ENCODE measurements at places on chromosomes 2 and 18. TPM values are rescaled to one million over a fixed set of nuclear protein-coding genes. Genes with fewer than 3 reads are reported as not detected.

TMEM169 gene
- total RNA-seq = 0.17 TPM

SPC25 gene
- total RNA-seq = not detected

CHST9 gene
- total RNA-seq = 4.8 TPM

CDCA7 gene
- 0.83 TPM for total RNA-seq

VSNL1 gene
- total RNA-seq = 26.3 TPM

DNA sequence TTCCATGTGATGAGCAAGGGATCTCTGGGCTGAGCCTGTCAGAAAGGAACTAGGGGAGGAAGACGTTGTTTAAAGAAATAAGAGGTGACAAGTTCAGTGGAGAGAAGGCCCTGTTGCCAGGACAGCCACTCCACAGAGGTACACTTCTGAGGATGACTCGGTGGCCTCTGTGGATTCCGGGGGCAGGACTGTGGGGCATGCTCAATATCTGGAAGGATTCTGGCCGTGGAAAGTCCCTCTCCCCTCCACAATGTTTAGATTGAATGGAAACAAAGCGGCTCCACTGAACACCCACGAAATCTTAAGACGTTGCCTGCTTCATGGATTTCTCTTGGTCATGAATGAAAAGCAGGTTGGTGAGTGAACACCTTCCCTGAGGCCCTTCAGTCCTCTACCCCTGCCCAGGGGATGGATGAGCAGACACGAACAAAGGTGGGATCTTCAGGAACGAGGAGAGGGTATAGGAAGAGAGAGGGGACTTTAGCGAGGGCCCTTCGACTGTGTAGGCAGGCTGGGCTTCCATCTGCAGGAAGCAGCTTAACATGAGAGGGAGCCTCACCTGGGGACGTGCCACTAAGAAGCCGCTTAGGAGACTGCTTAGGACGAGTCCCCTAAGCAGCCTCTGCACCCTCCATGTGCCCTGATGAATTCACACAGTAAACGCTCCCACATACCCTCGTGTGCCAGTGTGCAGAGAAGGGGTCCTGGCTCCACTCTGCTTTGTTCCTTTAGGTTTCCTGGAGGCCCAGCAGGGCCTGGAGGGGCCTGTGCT is 1.9 kb downstream of the NTSR2 start:
- H3K27me3 ChIP-seq = peaks cover 21% of the 10 kb centered on the region
- no peaks in the 10 kb centered on the region for H3K4me1 ChIP-seq
- no peak overlapping the region for H3K27ac ChIP-seq

- no peak overlapping the region for H3K4me3 ChIP-seq
- no peaks in the 10 kb centered on the region for H3K36me3 ChIP-seq
- DNase-seq = no peak
- no peaks in the 10 kb centered on the region for H3K27me3 ChIP-seq
Measured at GRCh38 chr2:16320716-16321115, 344.9 kb downstream of the CYRIA start.

GRCh38 chr2:11014026-11014425 is 102.3 kb downstream of the KCNF1 start:
- no peaks in the 10 kb centered on the region for H3K36me3 ChIP-seq
- peaks cover 11% of the 10 kb centered on the region for H3K27me3 ChIP-seq
- no peak overlapping the region for H3K27ac ChIP-seq
- no peak for DNase-seq
- H3K4me1 ChIP-seq = no peaks in the 10 kb centered on the region

- H3K27ac ChIP-seq = no peak overlapping the region
- peaks cover 25% of the 10 kb centered on the region for H3K4me1 ChIP-seq
- H3K36me3 ChIP-seq = no peaks in the 10 kb centered on the region
- peaks cover 4% of the 10 kb centered on the region for H3K27me3 ChIP-seq
- no peak overlapping the region for H3K4me3 ChIP-seq
Measured at GRCh38 chr2:170500770-170501169, 214.4 kb upstream of the SP5 start.

DNA sequence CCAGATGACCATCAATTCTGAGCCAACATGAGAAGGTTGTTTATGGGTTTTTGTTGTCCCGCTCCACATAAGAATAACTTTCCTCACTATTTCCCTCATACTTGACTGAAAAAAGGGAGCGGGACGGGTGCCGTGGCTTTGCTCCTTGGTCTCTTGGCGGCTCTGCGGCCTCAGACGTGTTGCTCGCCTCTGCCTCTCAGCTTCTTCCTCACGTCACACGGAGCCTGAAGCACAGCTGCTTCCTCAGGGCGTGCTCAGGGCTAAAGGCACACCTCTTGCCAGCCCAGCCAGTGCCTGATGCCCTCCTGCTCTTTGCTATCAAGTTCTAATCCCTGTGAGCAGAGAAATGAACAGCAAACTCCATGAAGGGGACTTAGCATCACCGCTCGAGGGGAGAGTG is 17.9 kb upstream of the ID2 start:
- peaks cover 15% of the 10 kb centered on the region for H3K4me1 ChIP-seq
- no peak overlapping the region for H3K27ac ChIP-seq
- H3K27me3 ChIP-seq = no peaks in the 10 kb centered on the region
- H3K4me3 ChIP-seq = no peak overlapping the region
- no peaks in the 10 kb centered on the region for H3K36me3 ChIP-seq

- no peak overlapping the region for H3K27ac ChIP-seq
- H3K4me1 ChIP-seq = peaks cover 10% of the 10 kb centered on the region
- H3K4me3 ChIP-seq = no peak overlapping the region
- H3K36me3 ChIP-seq = peaks cover 52% of the 10 kb centered on the region
Measured at GRCh38 chr2:241225545-241225944, 37.1 kb downstream of the ANO7 start.

GRCh38 chr2:145110668-145111356 is 590.9 kb upstream of the ZEB2 start:
- H3K4me1 ChIP-seq = peaks cover 5% of the 10 kb centered on the region
- no peak overlapping the region for H3K27ac ChIP-seq
- DNase-seq = no peak
- H3K36me3 ChIP-seq = no peaks in the 10 kb centered on the region

GRCh38 chr2:172462849-172463381 is 35.5 kb downstream of the ITGA6 start:
- no peaks in the 10 kb centered on the region for H3K36me3 ChIP-seq
- H3K4me3 ChIP-seq = no peak overlapping the region
- peak overlapping the region; percentile 52 for H3K27ac ChIP-seq
- DNase-seq = no peak

- H3K36me3 ChIP-seq = no peaks in the 10 kb centered on the region
- H3K27ac ChIP-seq = no peak overlapping the region
- H3K27me3 ChIP-seq = peaks cover 60% of the 10 kb centered on the region
- DNase-seq = no peak
Measured at GRCh38 chr2:138777996-138778395, 2.2 kb downstream of the NXPH2 start.

- DNase-seq = peak; percentile 76
- no peaks in the 10 kb centered on the region for H3K36me3 ChIP-seq
- peaks cover 18% of the 10 kb centered on the region for H3K27me3 ChIP-seq
- H3K27ac ChIP-seq = peak within 1 kb of the TSS; percentile 74
- peak within 1 kb of the TSS; percentile 62 for H3K4me3 ChIP-seq
Measured at GRCh38 chr2:206442833-206443734, at the start of gene ADAM23. Gene ADAM23, plus strand, starts transcription at chr2:206443532. Its CDS starts 335 bp downstream, at chr2:206443867.

GRCh38 chr18:79382681-79383387 is 12.9 kb upstream of the NFATC1 start:
- H3K27ac ChIP-seq = no peak overlapping the region
- no peaks in the 10 kb centered on the region for H3K4me1 ChIP-seq
- no peaks in the 10 kb centered on the region for H3K36me3 ChIP-seq
